Left renal pelvis (tissue), 4 donors: ENCODE measurements at places on chromosomes 4 and X. TPM values are rescaled to one million over a fixed set of nuclear protein-coding genes. Genes with fewer than 3 reads are reported as not detected.

DNA sequence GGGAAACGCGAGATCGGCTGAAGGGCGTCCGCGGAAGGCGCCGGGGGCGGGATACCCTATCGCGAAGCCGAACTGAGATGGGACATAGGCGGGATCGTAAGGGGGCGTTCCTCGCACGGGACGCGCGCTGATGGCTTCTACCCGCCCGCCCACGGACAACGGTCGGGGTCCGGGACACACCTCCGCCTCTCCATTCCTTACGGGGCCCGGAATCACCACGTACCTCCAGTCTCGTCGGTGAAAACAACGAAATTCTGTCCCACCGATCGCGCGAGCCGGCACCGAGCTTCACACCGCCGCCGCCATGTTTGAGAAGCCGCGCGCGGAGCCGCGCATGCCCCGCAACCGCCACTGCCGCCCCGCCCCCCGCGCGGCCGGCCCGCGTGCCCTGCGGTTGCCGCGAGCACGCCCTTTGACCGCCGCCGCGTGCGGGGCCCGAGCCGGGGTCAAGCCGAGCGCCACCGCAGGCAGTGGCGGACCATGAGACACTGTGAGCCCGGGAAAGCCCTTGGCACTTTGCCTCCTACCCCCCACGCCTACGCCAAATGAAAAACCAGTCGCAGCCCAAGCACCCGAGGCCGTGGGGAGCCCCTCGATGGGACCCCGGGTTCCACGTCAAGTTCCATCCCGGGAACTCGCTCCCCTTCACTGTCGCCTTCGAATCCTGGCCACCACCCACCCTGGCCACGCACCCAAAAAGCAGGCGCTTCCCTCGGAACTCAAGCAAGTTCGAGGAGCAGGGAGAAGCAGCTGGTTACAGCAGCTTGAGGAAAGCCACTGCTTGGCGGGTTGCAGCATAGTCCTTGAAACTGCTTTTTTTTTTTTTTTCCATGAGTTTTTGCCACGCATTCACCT is at the start of gene SCML2:
Gene SCML2 (minus strand): TSS at position 320 of the 855 bp plus-strand sequence. CDS start 20,617 bp downstream, outside the sequence.
- peak; percentile 25 for DNase-seq

Gene TEX13C
- polyA plus RNA-seq = not detected

- no peak for DNase-seq
These were observed 60.0 kb downstream of the FHIP1A start for GRCh38 chr4:151468715-151469696.

DNA sequence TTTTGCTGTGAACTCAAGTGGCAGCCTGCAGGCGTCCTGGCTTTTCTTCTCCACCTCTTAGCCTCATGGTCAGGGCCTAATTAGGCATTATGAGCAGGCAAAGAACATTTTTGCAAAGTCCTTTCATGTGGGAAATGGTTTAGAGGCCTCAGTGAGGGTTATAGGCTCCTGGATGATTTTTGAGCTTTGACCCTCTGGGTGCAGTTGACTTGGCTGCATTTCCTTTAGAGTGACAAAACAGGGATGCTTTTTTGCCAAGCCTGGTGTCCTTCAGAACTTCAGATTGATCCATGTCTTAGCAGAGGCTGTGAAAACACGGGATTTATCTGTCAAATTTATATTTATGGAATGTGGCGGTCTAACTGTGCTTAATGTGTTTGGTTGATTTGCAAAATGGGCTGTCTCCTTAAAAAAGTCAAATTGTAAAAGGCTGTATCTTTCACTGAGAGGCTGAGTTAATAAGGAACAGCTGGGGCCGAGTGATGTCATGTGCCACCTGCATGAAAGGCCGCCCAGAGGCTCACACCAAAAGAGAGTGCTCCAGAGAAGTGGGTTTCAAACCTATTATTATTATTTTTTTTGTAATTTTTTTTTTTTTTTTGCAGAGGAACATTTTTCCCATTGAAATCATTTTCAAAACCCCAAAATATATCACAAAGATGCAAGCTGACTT is 192.2 kb upstream of the ARX start:
- DNase-seq = no peak
